Fibroblast of skin of left quadriceps (primary cell): ENCODE measurements at places on chromosomes 2 and 18.

DNA sequence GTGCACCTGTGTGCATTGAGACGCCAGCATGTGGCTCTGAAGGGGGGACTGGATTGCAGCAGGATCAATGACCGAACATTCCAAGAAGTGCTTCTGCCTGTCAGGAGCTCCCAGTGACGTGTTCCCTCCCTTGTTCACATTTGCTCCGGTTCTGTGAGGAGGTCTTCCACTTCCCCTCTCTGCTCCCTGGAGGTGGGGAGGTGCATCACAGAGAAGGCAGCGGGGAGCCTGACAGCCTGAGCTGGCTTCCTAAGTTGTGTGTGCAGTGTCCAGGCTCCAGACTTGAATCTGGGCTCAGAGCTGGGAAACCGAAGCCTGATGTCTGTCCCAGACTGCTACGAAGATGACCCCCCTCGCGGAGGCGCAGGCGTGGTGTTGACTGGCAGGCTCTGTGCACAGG is 171.0 kb downstream of the KLHL29 start:
- DNase-seq, result no peak

- DNase-seq, result no peak
These were observed 29.8 kb downstream of the SLC39A6 start for GRCh38 chr18:36099311-36099710.

- no peak for DNase-seq
These were observed 65.8 kb downstream of the MEMO1 start for GRCh38 chr2:31944828-31945571.

DNA sequence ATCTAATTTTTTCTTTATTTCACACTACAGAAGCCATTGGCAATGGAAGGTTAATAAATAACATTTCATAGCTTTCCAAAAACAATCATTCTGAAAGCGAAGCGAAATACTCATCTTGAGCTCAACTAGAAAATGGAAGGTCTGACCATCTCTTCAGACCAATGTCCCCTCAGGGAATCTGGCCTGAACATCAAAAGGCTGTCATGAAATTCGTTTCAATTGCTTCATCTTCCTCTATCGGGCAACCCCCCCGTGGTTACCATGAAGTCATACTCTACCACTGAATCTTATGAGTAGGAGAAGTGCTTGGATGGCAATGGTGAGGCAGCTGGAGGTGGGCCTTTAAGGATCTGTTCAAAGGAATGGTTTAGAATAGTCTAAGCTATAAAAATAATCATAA is 22.9 kb upstream of the CYTIP start:
- no peak for DNase-seq

GRCh38 chr2:120791243-120791961 is 55.7 kb downstream of the GLI2 start:
- no peak for DNase-seq

GRCh38 chr2:120483355-120483754 is 137.4 kb downstream of the INHBB start:
- no peak for DNase-seq

GRCh38 chr2:200442471-200442870 is 67.4 kb downstream of the KCTD18 start:
- peak; percentile 76 for DNase-seq

DNA sequence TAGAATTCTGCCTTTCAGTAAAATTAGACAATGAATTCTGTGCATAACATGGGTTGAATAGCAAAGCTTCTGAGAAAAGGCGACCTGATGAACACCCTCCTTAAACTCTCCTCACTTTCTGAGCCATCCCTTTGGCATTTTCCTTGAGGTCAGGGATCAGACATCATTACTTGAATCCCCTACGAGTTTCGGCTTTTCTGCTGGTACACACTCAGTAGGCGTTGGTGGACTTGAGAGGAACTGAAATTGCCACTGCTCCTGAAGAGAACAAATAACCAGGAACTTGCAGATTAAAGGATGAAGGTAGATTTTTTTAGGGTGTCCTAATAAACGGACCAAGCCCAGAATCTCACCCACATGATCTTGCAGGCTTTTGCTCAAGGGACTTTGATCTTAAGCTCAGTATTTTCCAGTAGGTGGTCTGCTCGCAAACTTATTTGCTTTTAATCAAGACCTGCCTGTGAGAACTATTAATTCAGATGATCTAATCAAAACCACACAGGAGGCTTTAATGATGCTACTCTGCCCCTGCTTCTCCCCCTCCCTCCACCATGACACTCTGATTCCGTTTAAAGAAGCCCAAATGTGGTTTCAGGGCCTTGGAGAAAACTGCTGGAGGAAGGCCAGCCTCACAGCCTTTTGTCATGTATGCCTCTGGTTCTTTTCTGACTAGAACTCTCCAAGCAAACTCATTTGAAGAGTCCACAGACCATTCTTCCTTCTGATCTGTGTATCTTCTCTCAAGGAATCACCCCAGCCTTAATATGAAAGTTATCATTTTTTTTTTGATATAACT is 124.9 kb downstream of the PRKCE start:
- DNase-seq, result peak; percentile 49

DNA sequence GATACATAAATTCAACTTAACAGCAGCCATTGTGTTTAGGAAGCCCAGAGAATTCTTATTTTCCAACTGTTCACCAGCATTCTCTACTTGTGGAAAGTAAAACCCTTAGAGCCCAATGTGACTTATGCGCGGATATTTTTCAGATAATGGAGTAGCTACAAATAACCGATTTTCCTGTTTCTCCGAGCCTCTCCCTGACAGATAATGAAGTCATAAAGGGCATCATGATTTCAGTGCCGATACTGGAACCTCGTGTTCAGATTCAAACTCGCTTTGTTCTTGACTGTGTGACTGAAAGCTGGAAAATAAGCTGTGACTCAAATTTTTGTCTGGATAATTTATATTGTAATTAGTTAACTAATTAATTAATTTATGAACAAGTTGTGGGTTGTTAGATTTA is 228.2 kb downstream of the VAPA start:
- no peak for DNase-seq

DNA sequence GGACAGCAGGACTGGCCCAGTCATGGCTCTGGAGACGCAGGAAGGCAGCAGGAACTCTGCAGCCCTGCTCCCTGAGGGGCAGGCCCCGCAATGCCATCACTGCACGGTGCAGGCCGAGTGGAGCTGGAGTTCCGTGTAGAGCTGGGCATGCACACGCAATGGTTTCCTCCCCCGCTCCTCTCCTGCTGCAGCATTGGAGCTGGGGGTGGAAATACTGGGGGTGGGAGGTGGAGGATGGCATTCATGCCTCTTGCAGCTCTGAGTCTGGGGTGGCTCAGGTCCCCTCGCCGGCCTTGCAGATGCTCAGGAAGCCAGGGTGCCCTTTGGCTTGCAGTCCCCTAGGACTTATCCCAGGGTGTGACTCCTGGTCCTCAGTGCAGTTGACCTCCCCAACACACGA is 78.3 kb upstream of the ASB18 start:
- DNase-seq, result no peak

DNA sequence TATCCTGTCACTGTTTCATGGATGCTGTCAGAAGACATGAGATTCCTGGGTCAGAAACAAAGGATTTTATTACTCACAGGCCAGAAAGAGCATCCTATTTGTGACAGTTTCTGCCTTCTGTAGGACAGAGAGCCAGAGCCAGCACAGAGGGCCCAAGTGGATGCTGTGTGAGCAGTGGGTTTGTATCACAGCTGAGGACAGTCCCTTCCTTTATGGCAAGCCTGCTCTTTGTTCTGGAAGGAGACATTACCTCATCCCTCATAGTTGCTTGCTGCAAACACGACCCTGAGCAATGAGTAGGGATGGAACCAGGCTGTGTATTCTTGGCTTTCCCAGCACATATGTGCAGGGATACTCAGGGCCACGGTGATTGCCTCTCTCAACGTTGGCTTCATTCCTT is 41.6 kb downstream of the ARHGEF4 start:
- no peak for DNase-seq

DNA sequence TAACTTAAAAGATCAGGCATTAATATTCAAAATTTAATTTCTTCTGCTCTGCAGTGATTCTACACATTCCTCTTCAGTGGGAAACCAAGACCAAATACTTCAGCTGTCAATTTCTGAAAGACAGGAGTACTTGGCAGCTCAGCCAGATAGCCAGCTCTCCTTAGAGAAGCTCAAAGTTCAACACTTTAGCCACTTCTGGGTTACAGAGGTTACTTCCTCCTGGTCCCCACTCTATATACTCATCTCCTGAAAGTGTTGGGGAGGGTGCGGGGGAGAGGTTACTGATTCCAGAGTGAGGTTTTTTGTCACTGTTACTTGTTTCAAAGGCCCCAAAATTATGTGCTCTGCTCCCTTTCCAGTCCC is 4.1 kb downstream of the CYTIP start:
- DNase-seq, result no peak
